ENCODE measurements at places on chromosomes 7 and 10.

GRCh38 chr7:49892481-49892880, 119.0 kb downstream of the VWC2 start:
- no peak overlapping the region for H3K4me3 ChIP-seq
- no peaks in the 10 kb centered on the region for H3K27me3 ChIP-seq
- H3K36me3 ChIP-seq: no peaks in the 10 kb centered on the region
- peaks cover 8% of the 10 kb centered on the region for H3K4me1 ChIP-seq

- peaks cover 23% of the 10 kb centered on the region for H3K27me3 ChIP-seq
- no peak overlapping the region for H3K4me3 ChIP-seq
- no peak overlapping the region for H3K27ac ChIP-seq
- H3K4me1 ChIP-seq: peaks cover 18% of the 10 kb centered on the region
- no peaks in the 10 kb centered on the region for H3K36me3 ChIP-seq
- DNase-seq: no peak
Observed at GRCh38 chr7:157020514-157021070, 10.1 kb upstream of the MNX1 start.

- no peak overlapping the region for H3K4me3 ChIP-seq
- DNase-seq: no peak
- H3K36me3 ChIP-seq: no peaks in the 10 kb centered on the region
- no peaks in the 10 kb centered on the region for H3K4me1 ChIP-seq
- H3K27me3 ChIP-seq: no peaks in the 10 kb centered on the region
Observed at GRCh38 chr7:111005445-111005844, 85.5 kb upstream of the LRRN3 start.

DNA sequence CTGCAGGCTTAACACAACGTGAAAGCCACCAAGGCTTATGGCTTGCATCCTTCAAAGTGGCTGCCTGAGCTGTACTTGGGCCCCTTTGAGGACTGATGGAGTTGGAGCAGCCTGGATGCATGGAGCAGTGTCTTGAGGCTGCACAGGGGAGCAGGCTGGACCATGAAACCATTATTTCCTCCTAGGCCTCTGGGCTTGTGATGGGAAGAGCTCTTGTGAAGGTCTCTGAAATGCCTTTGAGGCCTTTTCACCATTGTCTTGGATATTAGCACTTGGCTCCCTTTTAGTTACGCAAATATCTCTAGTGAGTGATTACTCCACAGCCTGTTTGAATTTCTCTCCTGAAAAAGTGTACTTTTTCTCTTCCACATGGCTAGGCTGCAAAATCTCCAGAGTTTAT, 201.2 kb upstream of the NPY start:
- no peak overlapping the region for H3K27ac ChIP-seq
- no peaks in the 10 kb centered on the region for H3K27me3 ChIP-seq
- H3K36me3 ChIP-seq: no peaks in the 10 kb centered on the region
- DNase-seq: no peak
- no peaks in the 10 kb centered on the region for H3K4me1 ChIP-seq

GRCh38 chr10:119153041-119153440, 12.5 kb downstream of the SFXN4 start:
- H3K4me1 ChIP-seq: no peaks in the 10 kb centered on the region
- no peak for DNase-seq
- no peak overlapping the region for H3K4me3 ChIP-seq
- H3K36me3 ChIP-seq: no peaks in the 10 kb centered on the region

DNA sequence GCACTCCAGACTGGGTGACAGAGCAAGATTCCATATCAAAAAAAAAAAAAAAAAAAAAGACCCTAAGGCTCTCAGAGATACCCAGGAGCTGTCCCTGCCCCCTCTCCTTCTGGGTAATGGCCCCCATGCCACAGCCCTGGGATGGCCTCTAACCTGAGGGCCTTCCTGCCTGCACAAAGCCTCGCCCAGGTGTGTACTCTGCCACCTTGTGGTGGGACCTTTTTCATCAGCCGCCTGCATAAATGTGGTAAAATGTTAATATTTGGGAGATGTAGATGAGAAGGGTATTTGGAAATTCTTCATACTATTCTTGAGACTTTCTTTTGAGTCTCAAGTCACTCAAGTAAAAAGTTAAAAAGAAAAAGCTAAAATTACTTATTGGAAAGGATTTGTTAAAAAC, 46.3 kb upstream of the RNF216 start:
- H3K4me1 ChIP-seq: no peaks in the 10 kb centered on the region
- peak; percentile 47 for DNase-seq
- H3K4me3 ChIP-seq: no peak overlapping the region

DNA sequence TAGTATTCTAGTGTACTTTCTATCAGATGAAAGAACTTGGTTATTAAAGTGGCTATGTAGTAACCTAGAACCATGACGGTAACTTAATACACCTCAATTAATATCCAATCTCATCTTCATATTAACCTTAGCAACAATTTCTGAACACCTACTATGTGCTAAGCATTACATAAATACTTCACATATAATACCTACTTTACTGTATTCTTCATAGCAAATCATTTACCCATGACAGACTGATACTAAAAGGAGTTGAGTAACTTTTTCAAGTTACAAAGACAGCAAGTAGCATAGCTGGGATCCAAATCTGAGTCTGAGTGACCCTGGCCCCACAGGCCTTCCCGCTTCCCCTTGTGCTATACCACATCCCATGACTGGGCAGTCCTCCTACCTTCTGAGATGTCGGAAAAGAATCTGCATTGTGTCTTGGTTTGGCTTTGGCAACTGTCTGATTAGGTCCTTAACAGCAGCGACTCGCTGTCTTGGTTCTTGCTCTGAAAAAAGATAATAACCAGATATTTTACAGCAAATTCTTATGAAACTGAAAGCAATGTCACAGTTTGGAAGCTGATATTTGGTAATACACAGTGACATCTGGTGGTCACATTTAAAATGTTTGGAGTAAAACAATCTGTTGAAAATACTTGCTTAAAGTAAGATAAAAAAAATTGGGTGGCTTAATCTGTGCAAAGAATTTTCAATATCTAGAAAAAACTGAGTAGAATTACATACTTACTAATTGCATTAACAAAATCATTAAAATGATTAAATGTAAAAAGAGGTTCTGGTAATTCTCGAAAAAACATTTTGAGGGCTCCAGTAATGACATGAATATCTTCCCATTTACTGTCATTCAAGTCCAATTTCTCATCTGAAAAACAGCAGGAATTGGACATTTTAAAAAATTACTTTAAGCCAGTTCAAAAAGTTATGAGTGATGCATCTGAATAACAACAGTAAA, 120.1 kb downstream of the ARHGAP12 start:
- peak overlapping the region; percentile 38 for H3K4me3 ChIP-seq
- peak; percentile 75 for DNase-seq
- H3K36me3 ChIP-seq: no peaks in the 10 kb centered on the region
- no peak overlapping the region for H3K27ac ChIP-seq

DNA sequence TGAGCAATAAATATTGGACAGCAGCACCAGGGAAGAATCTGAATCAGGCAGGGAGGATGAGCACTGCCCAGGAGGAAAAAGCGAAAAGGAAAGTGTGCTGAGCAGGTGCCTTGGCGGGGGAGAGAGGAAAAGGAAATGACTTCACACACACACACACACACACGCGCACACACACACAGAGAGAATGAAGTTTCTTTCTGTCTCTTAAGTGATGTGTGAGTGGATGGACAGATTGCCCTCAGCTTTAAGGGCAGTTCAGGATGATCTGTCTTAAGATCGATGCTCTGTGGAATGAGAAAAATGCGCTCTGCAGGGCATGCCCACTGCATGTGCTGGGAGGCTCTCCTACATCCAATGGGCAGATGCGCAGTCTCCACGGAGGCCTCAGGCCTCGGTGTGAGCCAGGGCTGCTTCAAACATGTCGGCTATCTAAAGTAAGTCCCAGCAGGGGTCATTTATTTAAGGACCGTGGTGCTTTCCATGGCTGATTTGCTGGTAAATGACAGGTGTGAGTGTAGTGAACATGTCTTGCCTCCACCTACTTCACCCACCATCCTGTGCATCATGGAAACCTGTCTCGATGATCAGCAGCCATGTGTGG, 2.5 kb upstream of the ACBD5 start:
- H3K27ac ChIP-seq: peak overlapping the region; percentile 76
- no peaks in the 10 kb centered on the region for H3K36me3 ChIP-seq
- H3K4me1 ChIP-seq: peaks cover 6% of the 10 kb centered on the region
- peak; percentile 82 for DNase-seq
- no peaks in the 10 kb centered on the region for H3K27me3 ChIP-seq
- H3K4me3 ChIP-seq: peak overlapping the region; percentile 81

- no peaks in the 10 kb centered on the region for H3K36me3 ChIP-seq
- H3K4me1 ChIP-seq: peaks cover 20% of the 10 kb centered on the region
- DNase-seq: no peak
- no peaks in the 10 kb centered on the region for H3K27me3 ChIP-seq
Observed at GRCh38 chr10:17003151-17003550, 126.5 kb downstream of the CUBN start.

- H3K36me3 ChIP-seq: no peaks in the 10 kb centered on the region
- no peak overlapping the region for H3K4me3 ChIP-seq
- DNase-seq: peak; percentile 26
Observed at GRCh38 chr10:88687853-88688467, 18.1 kb upstream of the LIPK start.

- H3K27me3 ChIP-seq: no peaks in the 10 kb centered on the region
- H3K4me1 ChIP-seq: no peaks in the 10 kb centered on the region
- no peak overlapping the region for H3K27ac ChIP-seq
- DNase-seq: no peak
- no peaks in the 10 kb centered on the region for H3K36me3 ChIP-seq
- H3K4me3 ChIP-seq: no peak overlapping the region
Observed at GRCh38 chr10:102334101-102334500, 61.4 kb upstream of the NFKB2 start.

DNA sequence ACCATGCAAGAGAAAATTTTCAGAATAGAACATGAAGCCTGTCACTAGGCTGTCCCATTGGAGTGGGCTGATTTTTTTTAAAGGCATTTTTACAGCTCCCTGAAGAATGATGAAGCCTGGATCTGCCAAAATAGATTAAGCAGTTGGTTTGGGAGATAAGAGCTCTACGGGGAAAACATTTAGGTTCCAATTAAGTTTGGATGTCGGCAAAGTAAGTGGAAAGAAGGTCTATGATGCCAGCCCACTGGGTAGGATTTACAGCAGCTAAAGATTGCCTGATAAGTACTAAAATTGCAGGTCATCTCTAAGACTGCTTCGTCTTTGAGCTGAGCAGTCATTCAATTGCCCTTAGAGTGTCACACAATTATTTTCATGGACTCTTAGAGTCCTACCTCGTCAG, 939.2 kb upstream of the CELF2 start:
- H3K36me3 ChIP-seq: no peaks in the 10 kb centered on the region
- DNase-seq: no peak
- no peaks in the 10 kb centered on the region for H3K4me1 ChIP-seq

DNA sequence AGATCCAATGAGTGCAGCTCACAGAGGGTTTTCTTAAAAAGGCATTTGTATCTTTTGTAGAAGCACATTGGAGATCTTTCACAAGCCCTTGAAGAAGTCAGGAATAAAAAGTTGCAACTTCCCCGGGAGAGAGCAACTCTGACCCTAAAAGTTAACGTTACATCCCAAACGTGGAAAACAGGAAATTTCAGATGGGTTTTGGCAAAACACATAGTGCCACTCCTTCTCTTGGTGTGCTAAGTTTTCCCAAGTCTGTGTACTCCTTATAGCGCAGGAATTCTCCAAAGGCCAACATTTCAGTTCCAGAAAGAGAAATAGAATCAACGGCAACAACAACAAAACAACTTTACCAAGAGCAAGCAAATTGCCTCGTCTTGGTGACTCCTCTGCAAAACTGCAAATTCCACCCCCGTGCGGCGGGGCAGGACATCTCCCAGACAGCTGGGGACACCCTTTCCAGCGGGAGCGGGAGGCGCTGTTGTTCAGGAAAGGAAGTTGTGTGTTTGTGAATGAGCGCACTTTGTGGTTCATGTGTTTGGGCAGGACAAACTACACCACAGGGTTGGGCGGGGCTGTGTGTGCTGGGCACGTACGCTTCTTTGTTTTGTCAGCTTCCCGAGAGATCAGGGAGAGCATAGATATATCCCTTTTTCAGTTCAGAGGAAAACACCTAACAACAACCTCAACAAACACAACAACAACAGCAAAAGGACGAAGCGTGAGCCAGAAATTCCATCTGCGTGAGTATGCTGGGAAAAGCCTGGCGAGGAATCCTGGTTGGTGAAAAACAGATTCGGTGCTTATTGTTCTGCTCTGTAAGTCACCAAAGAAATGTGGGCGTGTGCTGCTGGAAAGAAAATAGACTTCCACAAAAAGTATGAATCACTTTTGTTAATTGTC, 294.7 kb upstream of the PITRM1 start:
- H3K27ac ChIP-seq: no peak overlapping the region
- peaks cover 18% of the 10 kb centered on the region for H3K4me1 ChIP-seq
- no peaks in the 10 kb centered on the region for H3K36me3 ChIP-seq
- no peak for DNase-seq
- no peak overlapping the region for H3K4me3 ChIP-seq

DNA sequence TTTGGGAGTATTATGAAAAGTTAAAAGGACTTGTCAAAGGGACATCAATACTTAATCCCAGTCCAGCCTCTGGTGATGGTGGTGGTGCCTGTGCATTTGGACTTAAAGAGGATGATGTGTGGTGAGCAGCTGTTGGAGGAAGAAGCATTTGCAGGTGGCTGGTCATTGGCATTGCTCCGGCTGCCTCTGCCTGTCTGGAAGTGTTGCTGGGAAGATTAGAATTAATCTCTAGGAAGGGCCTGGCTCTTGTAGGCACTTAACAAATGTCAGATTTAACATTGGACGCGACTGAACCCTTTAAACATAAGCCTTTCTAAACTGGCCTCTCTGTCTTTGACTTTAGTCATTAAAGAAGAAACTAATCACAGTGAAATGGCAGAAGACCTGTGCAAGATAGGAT, 58.8 kb downstream of the FIGNL1 start:
- H3K27me3 ChIP-seq: no peaks in the 10 kb centered on the region
- no peak overlapping the region for H3K27ac ChIP-seq
- H3K36me3 ChIP-seq: 0 out of 2 replicates have a peak, but pooled peaks cover 5% of the 10 kb centered on the region
- H3K4me1 ChIP-seq: peaks cover 25% of the 10 kb centered on the region
- H3K4me3 ChIP-seq: no peak overlapping the region

GRCh38 chr7:155649588-155649987, 5.1 kb downstream of the RBM33 start:
- H3K4me3 ChIP-seq: no peak overlapping the region
- H3K27me3 ChIP-seq: no peaks in the 10 kb centered on the region
- peaks cover 36% of the 10 kb centered on the region for H3K36me3 ChIP-seq
- no peak overlapping the region for H3K27ac ChIP-seq
- DNase-seq: no peak

DNA sequence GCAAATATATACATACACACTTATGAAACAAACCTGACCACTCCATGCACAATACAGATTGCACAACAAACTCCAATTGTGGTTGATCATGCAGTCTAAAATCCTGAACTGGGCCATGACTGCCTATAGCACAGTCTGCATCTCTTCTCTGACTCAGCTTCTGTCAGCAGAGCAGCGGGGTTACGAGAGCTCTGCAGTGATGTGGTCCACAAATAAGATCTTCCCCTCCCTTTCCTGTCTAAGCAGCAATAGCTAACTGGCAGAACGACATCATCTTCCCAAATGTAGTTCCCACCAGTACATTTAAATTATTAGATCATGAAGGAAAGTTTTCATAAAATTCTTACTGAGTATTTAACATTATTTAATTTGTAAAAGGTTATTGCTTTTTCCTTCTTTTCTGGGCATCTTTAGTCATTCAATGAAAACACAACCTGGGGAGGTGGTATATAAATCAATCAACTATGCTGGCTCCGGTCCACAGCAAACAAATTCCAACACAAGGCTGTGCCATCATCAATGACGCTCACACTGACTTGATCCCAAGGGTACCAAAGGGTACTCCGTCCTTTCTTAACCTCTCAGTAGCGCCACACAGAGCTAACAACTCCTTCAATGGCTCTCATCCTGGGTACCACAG, 17.1 kb downstream of the ARHGAP21 start:
- H3K4me3 ChIP-seq: no peak overlapping the region
- DNase-seq: no peak
- H3K36me3 ChIP-seq: no peaks in the 10 kb centered on the region
